Transverse colon (tissue), 4 donors: ENCODE measurements at places on chromosomes 12 and 14. TPM values are rescaled to one million over a fixed set of nuclear protein-coding genes. Genes with fewer than 3 reads are reported as not detected.

CCDC196 gene
- not detected for total RNA-seq

PTPN21 gene
- total RNA-seq, result 28.3 TPM

PTPRO gene
- total RNA-seq, result 7.9 TPM

DNA sequence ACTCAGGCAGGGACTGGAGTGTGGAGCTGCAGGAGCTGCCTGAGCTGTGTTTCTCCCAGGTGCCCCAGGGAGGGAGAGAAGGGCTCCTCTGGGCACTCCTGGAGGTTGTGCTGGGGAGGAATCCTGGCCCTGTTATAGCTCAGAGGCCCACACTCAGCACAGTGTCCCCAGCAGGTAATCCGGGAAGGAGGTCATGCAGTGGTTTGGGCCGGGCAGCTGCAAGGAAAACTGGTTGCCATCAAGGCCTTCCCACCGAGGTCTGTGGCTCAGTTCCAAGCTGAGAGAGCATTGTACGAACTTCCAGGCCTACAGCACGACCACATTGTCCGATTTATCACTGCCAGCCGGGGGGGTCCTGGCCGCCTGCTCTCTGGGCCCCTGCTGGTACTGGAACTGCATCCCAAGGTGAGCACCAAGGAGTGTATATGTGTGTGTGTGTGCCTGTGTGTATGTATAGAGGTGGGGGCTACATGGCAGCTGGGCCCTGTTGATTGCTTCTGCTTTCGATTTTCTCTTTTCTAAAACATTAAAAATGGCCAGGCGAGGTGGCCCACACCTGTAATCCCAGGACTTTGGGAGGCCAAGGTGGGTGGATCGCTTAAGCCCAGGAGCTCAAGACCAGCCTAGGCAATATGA, 2.0 kb downstream of the AMHR2 start:
- no peak for DNase-seq

GRCh38 chr12:27824126-27824842, 44.2 kb upstream of the MANSC4 start:
- no peak for DNase-seq

GRCh38 chr12:1806301-1807086, 13.9 kb upstream of the LRTM2 start:
- no peak for DNase-seq

GRCh38 chr12:79591988-79592387, 98.8 kb downstream of the PAWR start:
- DNase-seq, result no peak

- no peak for DNase-seq
Observed at GRCh38 chr12:1947081-1947480, 28.6 kb upstream of the CACNA2D4 start.

DNA sequence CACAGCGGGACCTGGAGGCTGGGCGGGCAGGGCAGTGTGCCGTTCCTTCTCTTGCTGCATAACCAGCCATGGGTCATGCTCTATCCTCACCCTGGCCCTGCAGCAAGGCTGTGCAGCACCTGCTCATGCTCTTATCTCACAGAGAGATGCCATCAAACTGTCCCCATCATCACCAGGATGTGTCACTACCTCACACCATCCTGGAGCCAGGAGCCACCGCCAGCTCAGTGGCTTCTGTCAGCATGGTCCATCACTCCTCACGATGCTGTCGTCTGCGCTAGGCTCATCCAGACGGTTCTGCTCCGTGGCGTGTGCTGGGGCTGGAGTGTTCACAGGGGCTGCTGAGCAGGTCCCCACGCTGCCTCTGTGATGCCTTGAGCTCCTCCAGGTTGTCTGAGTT, 77.2 kb upstream of the DYNC1H1 start:
- peak; percentile 3 for DNase-seq

DNA sequence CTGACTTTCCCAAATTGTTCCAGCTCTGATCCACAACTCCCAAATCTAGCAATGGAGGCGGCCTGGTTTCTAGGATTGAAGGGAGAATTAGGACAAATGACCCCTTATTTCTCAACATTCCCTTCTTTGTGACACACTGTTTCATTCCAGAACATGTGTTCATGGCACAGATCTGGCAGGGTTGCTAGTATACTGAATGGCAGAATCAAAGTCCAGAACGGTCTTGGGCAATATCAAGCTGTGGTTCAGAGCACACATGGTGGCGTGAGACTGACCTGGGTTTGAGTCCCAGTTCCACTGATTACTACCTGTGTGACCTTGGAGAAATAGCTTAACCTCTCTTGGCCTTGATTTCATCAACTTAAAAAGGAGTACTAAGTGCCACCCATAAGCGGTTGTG, 152.5 kb downstream of the SAMD4A start:
- no peak for DNase-seq
